Right renal pelvis (tissue), 4 donors: ENCODE measurements at places on chromosomes 3 and 15.

DNA sequence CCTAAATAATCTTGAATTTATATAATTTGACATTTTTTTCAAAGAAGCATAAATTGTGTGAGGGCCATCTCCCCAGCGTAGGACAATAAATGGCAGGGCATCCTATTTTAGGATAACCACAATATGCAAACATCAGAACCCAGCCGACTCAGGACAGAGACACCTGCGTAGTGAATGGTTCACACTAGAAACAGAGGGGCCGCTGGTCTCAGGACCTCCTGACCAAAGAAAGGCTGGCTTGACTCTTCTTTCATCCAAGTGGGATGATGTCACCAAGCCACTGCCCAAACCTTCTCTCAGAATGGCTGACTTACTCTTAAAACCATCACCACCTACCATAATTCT lies 162.1 kb downstream of the FOXP1 start:
- DNase-seq = no peak

- DNase-seq = no peak
These were observed 30.5 kb downstream of the GYG1 start for GRCh38 chr3:149021830-149022229.

DNA sequence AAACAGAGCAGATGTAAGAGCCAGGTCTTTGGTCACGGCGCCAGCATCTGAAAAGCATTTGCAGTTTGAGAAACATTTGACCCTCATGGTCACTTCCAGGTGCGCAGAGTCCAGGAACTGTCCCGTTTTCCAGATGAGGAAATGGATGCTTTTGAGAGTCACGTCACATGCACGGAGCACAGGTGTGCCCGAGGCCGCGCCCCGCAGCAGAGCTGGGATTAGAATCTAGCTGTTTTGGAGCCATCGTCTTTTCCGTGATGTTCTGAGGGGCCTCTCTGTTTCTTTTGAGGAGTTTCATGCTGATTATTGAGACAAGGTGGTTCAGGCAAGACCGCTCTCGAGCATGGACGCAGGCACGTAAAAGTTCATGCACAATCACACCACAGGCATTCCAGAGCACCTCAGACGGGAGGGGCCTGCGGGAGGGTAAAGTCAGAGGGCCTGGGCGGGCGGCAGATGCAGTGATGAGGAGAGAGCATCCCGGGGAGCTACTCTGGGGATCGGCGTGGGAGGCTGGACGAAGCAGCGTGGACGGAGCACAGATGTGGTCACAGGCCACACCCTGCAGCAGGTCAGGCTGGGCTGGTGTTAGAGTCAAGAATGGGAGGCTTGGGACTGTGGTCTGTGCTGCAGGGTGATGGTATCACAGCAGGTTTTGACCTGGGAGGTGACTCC lies 139.2 kb upstream of the MEF2A start:
- no peak for DNase-seq

GRCh38 chr15:68292157-68292781 lies 14.7 kb downstream of the FEM1B start:
- DNase-seq = no peak

DNA sequence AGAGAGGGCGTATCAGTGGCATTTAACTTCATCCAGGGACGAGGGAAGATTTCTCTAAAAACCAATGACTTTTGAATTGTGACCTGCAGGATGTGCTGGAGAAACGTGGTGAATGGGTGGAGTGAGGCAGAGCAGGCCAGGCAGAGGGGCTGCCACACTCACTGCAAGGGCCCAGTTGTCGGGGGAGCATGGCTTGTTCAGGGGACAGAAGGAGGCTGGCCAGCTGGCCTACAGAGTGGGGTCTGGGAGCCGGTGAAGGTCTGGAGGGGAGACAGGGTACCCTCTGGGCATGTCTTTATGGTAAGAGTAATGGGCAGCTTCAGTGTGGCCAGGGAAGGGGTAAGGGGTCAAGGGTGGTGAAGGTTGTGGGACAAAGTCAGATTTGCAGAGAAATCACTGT lies 225.2 kb upstream of the RGMA start:
- no peak for DNase-seq

DNA sequence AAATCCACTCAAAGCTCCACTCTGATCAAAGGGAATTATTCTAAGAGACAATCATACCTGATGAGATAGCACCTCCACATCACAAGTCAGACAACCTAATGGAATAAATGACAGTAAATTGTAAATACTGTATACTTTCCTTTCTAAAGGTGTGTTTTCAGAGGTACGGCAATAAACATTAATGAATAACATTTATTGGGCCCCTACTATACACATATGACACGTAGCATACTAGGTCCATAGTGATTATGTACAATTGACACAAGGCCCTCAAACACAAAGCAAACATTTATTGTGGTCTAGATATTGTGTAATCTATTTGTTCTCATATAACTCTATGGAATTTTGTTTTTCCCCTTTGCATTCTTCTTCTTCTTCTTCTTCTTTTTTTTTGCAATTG lies 429.8 kb downstream of the FOXP1 start:
- no peak for DNase-seq

GRCh38 chr3:12750658-12751071 lies 8.4 kb downstream of the TMEM40 start:
- no peak for DNase-seq
